Vein endothelial cell (primary cell): ENCODE measurements at places on chromosomes 7 and 10. TPM values are rescaled to one million over a fixed set of nuclear protein-coding genes. Genes with fewer than 3 reads are reported as not detected.

OR2A12 gene
- not detected in 2 replicates for total RNA-seq

INMT gene
- under 0.01 TPM in 1 of 2 replicates, not detected in the other for total RNA-seq

OIT3 gene
- 0.19 TPM in 1 of 2 replicates, not detected in the other for total RNA-seq

HOGA1 gene
- total RNA-seq, result 0.33 and 0.38 TPM in 2 replicates

EPHA1 gene
- total RNA-seq, result 0.33 TPM in 1 of 2 replicates, not detected in the other

SRRM3 gene
- total RNA-seq, result 0.67 and 2.6 TPM in 2 replicates

IL6 gene
- 3.7 and 3.9 TPM in 2 replicates for total RNA-seq

GCK gene
- total RNA-seq, result 0.19 and 0.65 TPM in 2 replicates

PLXDC2 gene
- total RNA-seq, result 1.3 and 1.5 TPM in 2 replicates

CCL26 gene
- total RNA-seq, result not detected in 2 replicates

OLAH gene
- total RNA-seq, result under 0.01 TPM in 1 of 2 replicates, not detected in the other

DPCD gene
- 25.2 and 29.4 TPM in 2 replicates for total RNA-seq

SLC18A3 gene
- not detected in 2 replicates for total RNA-seq

TMEM139 gene
- total RNA-seq, result not detected in 2 replicates

OGA gene
- 92.7 and 107 TPM in 2 replicates for total RNA-seq

SORCS1 gene
- total RNA-seq, result not detected in 2 replicates

SLC39A12 gene
- total RNA-seq, result not detected in 2 replicates

OGDHL gene
- total RNA-seq, result 0.19 and 0.33 TPM in 2 replicates

KIF11 gene
- total RNA-seq, result 13.7 and 27.8 TPM in 2 replicates

ITIH5 gene
- not detected in 2 replicates for total RNA-seq

SCIN gene
- total RNA-seq, result 0.33 and 0.76 TPM in 2 replicates

AKR1D1 gene
- not detected in 2 replicates for total RNA-seq

TMEM130 gene
- total RNA-seq, result not detected in 2 replicates

ACHE gene
- total RNA-seq, result 1.1 and 2.0 TPM in 2 replicates

ARF5 gene
- total RNA-seq, result 169 and 218 TPM in 2 replicates

ASAH2 gene
- total RNA-seq, result 0.86 and 0.98 TPM in 2 replicates

SLC26A5 gene
- total RNA-seq, result 0.33 and 0.38 TPM in 2 replicates

PTN gene
- not detected in 2 replicates for total RNA-seq

SPRN gene
- total RNA-seq, result not detected in 2 replicates

RBP4 gene
- total RNA-seq, result not detected in 2 replicates

FAM13C gene
- total RNA-seq, result 8.3 and 8.5 TPM in 2 replicates

CDHR1 gene
- total RNA-seq, result 0.10 TPM in 1 of 2 replicates, not detected in the other

GALNT11 gene
- total RNA-seq, result 28.4 and 31.7 TPM in 2 replicates

SP8 gene
- not detected in 2 replicates for total RNA-seq

COL26A1 gene
- not detected in 2 replicates for total RNA-seq

TMEM72 gene
- total RNA-seq, result not detected in 2 replicates

DRGX gene
- not detected in 2 replicates for total RNA-seq

OR2A5 gene
- total RNA-seq, result not detected in 2 replicates

VSTM2A gene
- total RNA-seq, result not detected in 2 replicates

CALCR gene
- total RNA-seq, result not detected in 2 replicates

HYCC1 gene
- total RNA-seq, result 26.8 and 53.2 TPM in 2 replicates

ZNF37A gene
- 8.8 and 13.2 TPM in 2 replicates for total RNA-seq

OR6V1 gene
- not detected in 2 replicates for total RNA-seq

LGI1 gene
- total RNA-seq, result not detected in 2 replicates

ANKRD1 gene
- 528 and 752 TPM in 2 replicates for total RNA-seq

LAMB4 gene
- 0.48 and 1.3 TPM in 2 replicates for total RNA-seq

CYP3A7 gene
- 0.10 TPM in 1 of 2 replicates, not detected in the other for total RNA-seq

COL17A1 gene
- total RNA-seq, result 1.5 and 2.3 TPM in 2 replicates

CABCOCO1 gene
- total RNA-seq, result 0.76 and 1.6 TPM in 2 replicates

SFRP5 gene
- total RNA-seq, result not detected in 2 replicates

ZNF248 gene
- 5.4 and 6.5 TPM in 2 replicates for total RNA-seq

MEIG1 gene
- total RNA-seq, result not detected in 2 replicates

TRIP6 gene
- total RNA-seq, result 92.8 and 104 TPM in 2 replicates

ANKRD30A gene
- under 0.01 TPM in 1 of 2 replicates, not detected in the other for total RNA-seq

ARPC1B gene
- total RNA-seq, result 358 and 500 TPM in 2 replicates

TRIM56 gene
- total RNA-seq, result 11.1 and 12.4 TPM in 2 replicates

PRLHR gene
- not detected in 2 replicates for total RNA-seq

CALHM3 gene
- total RNA-seq, result not detected in 2 replicates

CALD1 gene
- total RNA-seq, result 203 and 317 TPM in 2 replicates
